ENCODE measurements at places on chromosomes 2 and 18.
A peak's percentile ranks its signal among the peaks of the same experiment; 100 is the strongest.

DNA sequence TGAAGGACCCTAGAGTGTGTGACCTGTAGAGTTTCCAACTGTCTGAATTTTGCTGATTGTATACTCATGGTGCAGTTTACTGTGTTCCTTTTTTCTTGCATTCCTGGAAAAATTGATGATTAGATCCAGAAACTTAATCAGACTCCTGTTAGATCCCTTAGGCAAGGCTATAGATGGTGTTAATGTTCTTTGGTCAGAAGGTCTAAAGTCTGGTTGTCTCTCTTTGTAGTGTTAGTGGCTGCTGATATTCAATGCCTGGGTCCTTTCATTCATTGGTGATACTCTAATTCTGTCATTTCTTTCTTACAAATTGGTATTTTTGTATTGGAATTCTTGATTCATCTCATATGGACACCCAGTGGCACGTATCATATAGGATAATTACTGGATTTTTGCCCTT, 6.3 kb downstream of the CCNT2 start:
- no peak for DNase-seq

GRCh38 chr2:176002688-176003210, 682 bp upstream of the LNPK start:
- DNase-seq: peak; percentile 8

GRCh38 chr2:7017671-7018281, 100.6 kb downstream of the RNF144A start:
- no peak for DNase-seq

- peak; percentile 92 for DNase-seq
Observed at GRCh38 chr2:9655441-9656269, 24.9 kb upstream of the YWHAQ start.

- DNase-seq: no peak
Observed at GRCh38 chr2:134555411-134555810, 163.4 kb downstream of the TMEM163 start.

DNA sequence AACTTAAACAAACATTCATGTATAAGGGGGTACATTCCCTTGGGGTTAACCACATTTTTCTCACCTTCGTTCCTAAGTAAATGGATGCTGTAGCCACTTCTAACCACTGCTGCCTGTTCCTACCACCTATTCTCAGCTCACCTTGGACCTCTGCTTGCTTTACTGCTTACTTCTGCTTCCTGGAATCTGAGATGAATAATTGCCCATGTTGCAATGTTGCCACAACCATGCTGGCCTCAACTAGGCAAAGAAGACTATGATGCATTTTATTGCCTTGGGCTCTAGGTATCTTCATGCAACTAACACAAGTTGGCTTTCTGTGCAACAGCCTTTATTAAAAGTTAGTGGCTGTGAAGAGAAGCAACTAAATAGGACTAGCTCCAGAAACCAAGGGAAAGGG, 106.3 kb upstream of the TCF4 start:
- peak; percentile 17 for DNase-seq

GRCh38 chr2:152432206-152432653, 97.3 kb downstream of the FMNL2 start:
- DNase-seq: peak; percentile 78

- no peak for DNase-seq
Observed at GRCh38 chr2:112024231-112024630, 30.8 kb upstream of the TMEM87B start.

DNA sequence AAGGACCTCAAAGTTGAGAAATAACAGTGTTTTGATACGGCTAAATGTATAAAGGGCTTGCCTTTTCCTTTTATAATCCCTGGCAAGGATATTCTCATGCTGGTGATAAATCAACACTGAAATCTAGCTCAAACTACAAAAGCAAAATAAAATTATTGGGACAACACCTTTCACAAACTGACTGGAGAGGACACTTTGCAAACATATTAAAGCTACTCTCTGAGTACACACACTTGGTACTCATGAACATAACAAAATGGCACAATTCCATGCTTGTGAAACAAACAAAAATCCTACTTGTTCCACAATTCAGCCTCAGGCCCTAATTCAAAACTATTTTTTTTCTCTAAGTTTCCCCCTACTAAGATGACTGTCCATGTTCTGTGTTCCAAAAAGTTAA, 305.8 kb downstream of the ETAA1 start:
- no peak for DNase-seq

- peak; percentile 18 for DNase-seq
Observed at GRCh38 chr2:177551989-177552421, 159.4 kb downstream of the AGPS start.

DNA sequence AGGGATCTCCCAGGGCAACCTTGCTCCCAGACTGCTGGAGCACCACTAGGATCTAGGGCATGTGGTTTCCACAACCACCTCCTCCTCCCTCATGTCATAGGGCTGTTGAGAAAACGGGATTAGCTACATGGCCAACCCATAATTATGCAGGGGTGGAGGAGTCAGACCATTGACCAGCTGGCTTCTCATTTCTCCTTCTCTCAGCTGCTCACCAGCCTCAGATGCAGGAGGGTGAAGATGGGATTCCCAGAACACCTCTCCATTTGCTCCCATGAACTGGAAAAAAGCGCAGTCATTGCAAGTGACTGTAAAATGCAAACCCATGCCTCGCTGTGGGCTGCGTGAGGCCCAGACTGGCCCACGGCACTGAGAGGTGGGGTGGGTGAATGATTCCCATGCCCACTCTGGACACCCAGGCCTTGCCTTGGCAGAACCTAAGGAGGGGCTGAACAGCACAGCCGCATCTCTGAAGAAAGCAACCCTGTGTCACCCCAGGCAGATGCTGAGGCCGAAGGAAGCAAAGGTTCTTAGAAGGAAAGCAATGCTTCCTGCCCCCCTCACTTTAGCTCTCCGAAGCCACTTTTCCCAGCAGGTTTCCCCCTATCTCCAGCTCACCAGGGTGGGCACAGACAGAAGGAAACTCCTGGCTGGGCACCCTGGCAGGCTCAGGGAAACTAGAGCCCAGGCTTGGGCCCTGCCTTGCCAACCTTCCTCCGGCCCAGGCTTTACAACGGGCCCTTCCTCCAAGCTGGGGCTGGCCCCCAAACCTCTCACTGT, 69.6 kb upstream of the RTN4 start:
- no peak for DNase-seq

- DNase-seq: no peak
Observed at GRCh38 chr2:201261471-201261870, 1.1 kb downstream of the CASP8 start.

DNA sequence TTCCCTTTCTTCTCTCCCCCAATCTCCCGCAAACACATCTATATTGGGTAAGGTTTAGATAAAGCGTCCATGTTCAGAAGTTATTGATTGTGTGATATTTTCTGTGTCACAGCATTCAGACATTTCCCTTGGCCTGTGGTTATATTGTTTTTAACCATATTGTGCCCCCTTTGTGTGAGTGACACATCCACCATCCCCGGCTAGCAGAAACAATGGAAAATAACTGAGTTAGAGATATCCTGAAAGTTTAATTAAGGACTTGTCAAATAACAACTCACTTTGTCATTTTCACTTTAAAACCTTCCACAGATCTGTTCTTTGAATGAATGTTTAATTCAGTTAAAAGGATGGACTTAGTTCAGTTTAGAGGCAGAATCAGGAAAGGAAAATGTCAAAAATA, 151.0 kb downstream of the KCNJ3 start:
- no peak for DNase-seq

GRCh38 chr18:75173125-75173432, 35.9 kb downstream of the PTGR3 start:
- DNase-seq: peak; percentile 4

DNA sequence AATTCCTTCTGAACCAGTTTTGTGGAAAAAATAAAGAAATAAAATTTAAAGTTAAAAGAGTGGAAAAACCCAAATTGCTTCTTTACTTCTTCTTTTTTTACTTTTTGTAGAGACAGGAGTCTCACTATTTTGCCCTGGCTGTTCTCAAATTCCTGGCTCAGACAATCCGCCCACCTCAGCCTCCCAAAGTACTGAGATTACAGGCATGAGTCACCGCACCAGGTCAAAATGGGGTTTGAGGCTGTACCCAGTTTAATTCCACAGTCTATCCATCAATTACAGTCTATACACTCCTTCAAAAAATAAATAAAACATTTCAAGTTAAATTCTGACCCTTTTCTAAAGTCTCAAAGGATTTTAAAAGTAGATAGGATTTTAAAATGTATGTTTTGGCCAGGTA, 120.3 kb downstream of the FAM161A start:
- peak; percentile 3 for DNase-seq

DNA sequence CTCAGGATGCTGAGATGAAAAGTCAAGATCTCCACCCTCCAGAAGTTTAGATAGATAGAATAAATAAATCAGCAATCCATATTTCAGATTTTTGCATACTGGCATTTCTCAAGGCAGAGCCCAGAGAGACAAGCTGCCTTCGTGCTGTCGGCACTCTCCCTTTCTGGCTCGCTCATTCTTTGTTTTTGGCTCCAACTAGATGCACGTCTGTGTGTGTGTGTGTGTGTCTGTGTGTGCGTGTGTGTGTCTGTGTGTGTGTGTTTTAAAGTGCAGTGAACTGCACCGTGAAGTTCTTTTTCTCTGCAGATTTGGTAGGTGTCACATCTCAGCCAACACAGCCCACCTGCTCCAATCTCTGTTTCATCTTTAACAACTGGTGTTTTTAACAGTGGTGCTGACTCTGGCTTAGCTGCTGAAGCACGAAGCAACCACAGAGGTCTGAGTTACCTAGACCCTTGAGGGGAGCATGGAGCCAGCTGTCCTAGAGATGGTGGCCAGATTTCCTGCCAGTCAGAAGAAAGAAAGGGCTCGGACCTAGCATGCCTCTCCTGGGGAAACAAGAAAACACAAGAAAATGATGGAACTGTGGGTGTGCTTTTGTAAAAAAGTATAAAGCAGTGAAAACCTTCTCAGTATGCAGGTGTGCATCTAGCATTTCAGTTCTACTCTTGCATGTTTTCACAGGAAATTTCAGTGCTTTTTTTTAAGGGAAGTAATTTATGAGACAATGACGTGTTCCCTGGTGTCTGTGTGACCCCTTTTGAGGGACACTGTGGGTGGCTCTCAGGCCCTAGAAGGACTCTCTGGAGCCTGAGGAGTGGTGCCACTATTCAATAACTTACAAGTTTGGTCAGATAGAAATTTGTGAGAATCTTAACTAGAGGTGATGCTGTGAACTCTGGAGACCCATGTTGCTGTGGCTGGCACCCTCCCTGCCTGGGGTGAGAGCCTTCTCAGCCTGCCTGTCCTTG, 364.3 kb downstream of the RNF144A start:
- DNase-seq: no peak

DNA sequence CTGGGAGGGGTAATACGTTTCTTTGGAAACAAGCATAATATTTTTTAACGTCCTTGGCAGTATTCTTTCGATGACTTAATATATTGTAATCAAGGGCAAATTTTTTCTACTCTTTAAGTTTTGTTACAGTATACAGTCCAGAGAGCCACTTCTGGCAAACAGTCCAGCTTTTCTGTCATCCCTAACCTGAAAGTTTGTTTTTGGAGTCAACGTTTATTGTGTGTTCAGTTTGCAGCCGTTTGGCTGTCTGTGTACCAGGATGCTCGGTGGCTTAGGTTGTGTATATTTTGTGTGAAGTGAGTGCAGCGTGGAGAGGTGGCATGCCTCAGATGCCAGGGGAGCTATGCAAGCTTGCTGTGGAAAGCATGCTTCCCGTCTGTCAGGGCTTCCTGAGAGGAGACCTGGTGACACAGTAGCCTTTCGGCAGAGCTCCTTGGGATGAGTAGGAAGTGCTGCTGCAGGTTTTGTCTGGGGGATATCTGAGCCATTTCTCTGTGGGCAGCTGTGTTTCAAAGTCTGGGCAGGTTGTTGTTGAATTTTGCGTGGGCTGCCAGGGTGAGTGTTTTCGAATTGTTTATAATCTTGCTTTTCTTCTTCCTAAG, 14.7 kb downstream of the MAP3K20 start:
- DNase-seq: peak; percentile 47

DNA sequence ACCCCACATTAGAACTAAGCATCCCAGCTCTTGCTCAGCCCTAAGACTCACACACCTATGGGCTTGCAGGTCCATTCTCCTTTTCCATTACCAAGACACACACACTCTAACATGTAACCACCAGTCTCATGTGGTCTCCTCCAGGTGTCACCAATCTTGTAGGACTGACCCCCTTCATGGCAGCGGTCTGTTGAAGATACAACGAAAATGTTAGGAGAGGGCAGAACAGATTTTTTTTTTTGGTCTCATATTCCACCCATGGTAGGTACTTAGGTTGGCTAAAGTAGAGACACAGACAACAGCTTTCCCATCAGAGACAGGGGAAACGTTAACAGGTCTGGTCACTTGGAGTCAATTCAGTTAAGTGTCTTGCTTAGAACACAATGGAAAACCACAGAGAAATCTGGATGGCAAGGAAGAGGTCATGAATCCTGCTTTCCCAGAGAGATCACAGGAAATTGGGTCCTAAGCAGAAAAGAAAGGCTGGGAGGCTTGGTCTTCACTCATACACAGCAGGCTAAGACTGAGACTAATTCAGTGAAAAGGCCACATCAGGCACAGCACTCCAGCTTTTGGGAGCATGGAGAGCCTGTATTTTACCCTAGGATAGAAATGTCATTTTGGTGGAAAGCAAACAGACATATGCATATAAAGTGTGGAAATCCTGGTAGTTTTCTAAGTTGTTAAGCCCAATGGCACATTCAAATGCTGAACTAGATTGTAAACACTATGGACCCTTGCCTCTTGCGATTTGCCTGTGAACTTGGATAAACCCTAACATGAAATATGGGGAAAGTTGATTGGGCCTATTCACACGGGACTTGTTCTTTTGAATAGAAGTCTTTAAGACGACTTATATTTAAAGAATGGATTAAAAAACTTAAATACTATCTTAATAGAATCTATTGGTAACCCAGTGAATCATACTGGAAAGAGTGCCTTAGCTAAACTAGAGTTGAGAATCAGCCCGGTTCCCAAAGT, 3.8 kb downstream of the FN1 start:
- DNase-seq: no peak

DNA sequence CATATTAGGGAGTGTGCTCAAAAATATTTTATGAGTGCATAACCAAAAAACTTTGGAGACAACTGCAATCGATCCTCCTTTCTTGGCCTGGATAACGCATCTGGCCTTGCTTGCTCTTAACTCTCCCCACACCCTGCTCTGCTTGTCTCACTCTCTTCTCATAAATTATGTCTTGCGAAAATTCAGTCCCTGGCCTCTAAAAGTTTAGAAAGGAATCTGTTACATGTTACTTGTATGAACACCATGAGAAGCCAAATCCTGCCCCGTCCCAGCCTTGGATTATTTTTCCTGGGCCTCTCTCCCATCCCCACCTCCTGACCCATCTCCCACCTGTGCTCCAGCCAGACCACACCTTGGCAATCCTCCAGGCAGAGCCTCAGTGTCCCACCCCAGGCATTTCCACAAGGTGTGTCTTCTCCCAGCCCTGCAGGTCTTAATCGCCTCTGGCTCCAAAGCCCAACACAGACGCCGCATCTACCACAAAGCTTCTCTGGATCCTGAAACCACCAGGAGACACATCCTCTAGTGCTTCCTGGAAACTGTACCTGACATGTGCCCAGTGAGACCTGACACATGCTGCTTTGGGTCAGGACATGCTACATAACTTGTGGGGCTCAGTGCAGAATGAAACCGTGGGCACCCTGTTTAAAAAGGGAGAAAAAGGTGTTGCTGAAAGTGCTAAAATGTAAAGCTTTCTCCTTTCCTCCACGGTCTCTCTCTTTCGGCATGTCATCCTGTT, 99.6 kb upstream of the ST3GAL5 start:
- peak; percentile 67 for DNase-seq

All from fibroblast of upper back skin (primary cell).